Pancreas (tissue), 10 donors: ENCODE measurements at places on chromosomes 11 and 22. TPM values are rescaled to one million over a fixed set of nuclear protein-coding genes. Genes with fewer than 3 reads are reported as not detected.

The BIK gene
- polyA plus RNA-seq, result 4.5 TPM

The FAM111B gene
- 0.15 TPM for polyA plus RNA-seq

The OR6Q1 gene
- polyA plus RNA-seq, result not detected

DNA sequence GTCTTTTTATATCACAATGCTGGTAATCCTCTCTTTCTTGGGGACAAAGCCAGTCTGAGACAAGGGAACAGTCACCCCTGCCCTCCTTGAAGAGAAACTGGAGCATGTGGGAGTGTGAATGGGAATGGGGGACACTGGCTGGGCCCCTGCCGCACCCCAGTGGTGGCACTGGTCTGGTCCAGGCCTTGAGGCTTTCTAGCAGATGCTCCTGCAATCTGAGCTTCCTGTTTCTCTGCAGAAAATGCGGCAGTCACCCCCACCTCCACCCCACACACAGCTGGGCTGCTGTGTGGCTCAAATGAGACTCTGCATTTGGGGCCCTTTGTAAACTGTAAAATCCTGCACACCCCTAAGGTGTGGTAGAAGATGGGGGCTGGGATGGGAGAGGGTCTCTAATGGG lies 6.6 kb upstream of the MARK2 start:
- no peak overlapping the region for H3K4me3 ChIP-seq
- peaks cover under 1% of the 10 kb centered on the region for H3K4me1 ChIP-seq
- no peak overlapping the region for H3K27ac ChIP-seq
- no peak for DNase-seq

The KCNJ5 gene
- polyA plus RNA-seq, result 2.8 TPM

- H3K4me3 ChIP-seq, result peak overlapping the region; percentile 20
- no peak overlapping the region for H3K27ac ChIP-seq
- no peak for DNase-seq
Observed at GRCh38 chr22:32802237-32802765, 796 bp downstream of the TIMP3 start.

GRCh38 chr11:64878494-64879243 lies at the start of gene EHD1:
EHD1 (minus strand) TSS chr11:64878621; CDS start chr11:64878464, 157 bp downstream.
- DNase-seq, result peak; percentile 99
- H3K36me3 ChIP-seq, result no peaks in the 10 kb centered on the region
- peak within 1 kb of the TSS; percentile 97 for H3K4me3 ChIP-seq
- no peaks in the 10 kb centered on the region for H3K27me3 ChIP-seq
- H3K27ac ChIP-seq, result peak within 1 kb of the TSS; percentile 82

DNA sequence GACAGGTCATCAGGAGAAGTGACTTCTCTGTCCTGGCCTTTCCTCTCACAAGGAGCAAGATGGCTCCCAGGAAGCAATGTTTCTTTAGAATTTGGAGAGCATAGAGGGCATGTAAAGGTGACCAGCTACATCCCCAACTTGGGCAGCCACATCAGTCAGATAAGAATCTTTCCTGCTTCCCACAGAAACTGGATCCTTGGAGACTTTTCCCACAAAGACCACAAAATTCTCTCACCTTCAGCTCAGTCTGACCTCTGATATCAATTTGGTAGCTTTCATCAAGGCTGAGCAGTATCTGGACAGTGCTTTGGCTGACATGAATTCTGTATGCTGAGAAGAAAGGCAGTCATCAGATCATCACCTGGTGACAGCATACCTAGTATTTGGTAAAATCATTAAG lies 23.3 kb upstream of the LRRC32 start:
- H3K4me3 ChIP-seq, result no peak overlapping the region
- no peaks in the 10 kb centered on the region for H3K4me1 ChIP-seq
- H3K36me3 ChIP-seq, result no peaks in the 10 kb centered on the region
- H3K27me3 ChIP-seq, result no peaks in the 10 kb centered on the region
- no peak overlapping the region for H3K27ac ChIP-seq
- DNase-seq, result no peak

DNA sequence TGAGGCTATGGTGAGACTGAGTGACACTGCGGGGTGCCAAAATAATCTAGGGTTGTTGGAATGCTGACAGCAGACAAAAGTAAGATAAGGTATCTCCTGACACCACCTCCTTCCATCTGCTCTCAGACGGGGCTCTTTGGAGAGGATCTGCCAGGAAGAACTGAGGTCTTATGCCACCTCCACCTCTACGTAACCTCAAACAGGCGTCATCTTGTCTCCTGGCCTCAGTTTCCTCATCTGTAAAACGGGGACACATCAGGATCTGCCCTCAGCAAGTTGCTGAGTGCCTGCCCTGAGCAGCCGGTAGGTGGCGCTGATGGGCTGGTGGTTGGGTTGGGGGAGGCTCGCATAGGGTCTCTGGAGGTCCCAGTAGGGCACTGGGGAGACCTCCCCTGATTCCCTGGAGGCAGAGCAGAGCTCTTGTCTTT lies 1.7 kb upstream of the MYEOV start:
- H3K27me3 ChIP-seq, result no peaks in the 10 kb centered on the region
- H3K4me3 ChIP-seq, result no peak overlapping the region

The XRRA1 gene
- polyA plus RNA-seq, result 2.4 TPM

The OR4A16 gene
- polyA plus RNA-seq, result not detected

GRCh38 chr11:33953289-33953688 lies 61.4 kb upstream of the LMO2 start:
- no peaks in the 10 kb centered on the region for H3K4me1 ChIP-seq
- no peak for DNase-seq
- H3K4me3 ChIP-seq, result no peak overlapping the region
- H3K27me3 ChIP-seq, result no peaks in the 10 kb centered on the region

- H3K36me3 ChIP-seq, result no peaks in the 10 kb centered on the region
- no peaks in the 10 kb centered on the region for H3K27me3 ChIP-seq
- H3K4me3 ChIP-seq, result no peak overlapping the region
- peaks cover 8% of the 10 kb centered on the region for H3K4me1 ChIP-seq
Observed at GRCh38 chr11:86606836-86607481, 65.5 kb downstream of the ME3 start.

- no peaks in the 10 kb centered on the region for H3K27me3 ChIP-seq
- no peaks in the 10 kb centered on the region for H3K4me1 ChIP-seq
- no peaks in the 10 kb centered on the region for H3K36me3 ChIP-seq
- H3K27ac ChIP-seq, result no peak overlapping the region
Observed at GRCh38 chr11:80559942-80560341, 1119.1 kb upstream of the TENM4 start.

The HOATZ gene
- not detected for polyA plus RNA-seq

GRCh38 chr22:31148488-31148887 lies 8.2 kb upstream of the PLA2G3 start:
- no peak overlapping the region for H3K4me3 ChIP-seq
- no peaks in the 10 kb centered on the region for H3K36me3 ChIP-seq
- peak overlapping the region; percentile 22 for H3K27ac ChIP-seq
- no peaks in the 10 kb centered on the region for H3K27me3 ChIP-seq

GRCh38 chr11:115180272-115180671 lies 323.9 kb downstream of the CADM1 start:
- no peaks in the 10 kb centered on the region for H3K4me1 ChIP-seq
- H3K27me3 ChIP-seq, result no peaks in the 10 kb centered on the region
- no peak for DNase-seq
- no peak overlapping the region for H3K4me3 ChIP-seq
- H3K36me3 ChIP-seq, result no peaks in the 10 kb centered on the region

The RGL4 gene
- polyA plus RNA-seq, result 0.72 TPM

GRCh38 chr11:128924510-128925249 lies 18.0 kb downstream of the TP53AIP1 start:
- no peak for DNase-seq
- H3K27me3 ChIP-seq, result no peaks in the 10 kb centered on the region
- no peaks in the 10 kb centered on the region for H3K36me3 ChIP-seq
- no peaks in the 10 kb centered on the region for H3K4me1 ChIP-seq

- H3K36me3 ChIP-seq, result no peaks in the 10 kb centered on the region
- no peak for DNase-seq
- H3K27ac ChIP-seq, result no peak overlapping the region
Observed at GRCh38 chr22:27157666-27158370, 500.4 kb downstream of the MIAT start.

DNA sequence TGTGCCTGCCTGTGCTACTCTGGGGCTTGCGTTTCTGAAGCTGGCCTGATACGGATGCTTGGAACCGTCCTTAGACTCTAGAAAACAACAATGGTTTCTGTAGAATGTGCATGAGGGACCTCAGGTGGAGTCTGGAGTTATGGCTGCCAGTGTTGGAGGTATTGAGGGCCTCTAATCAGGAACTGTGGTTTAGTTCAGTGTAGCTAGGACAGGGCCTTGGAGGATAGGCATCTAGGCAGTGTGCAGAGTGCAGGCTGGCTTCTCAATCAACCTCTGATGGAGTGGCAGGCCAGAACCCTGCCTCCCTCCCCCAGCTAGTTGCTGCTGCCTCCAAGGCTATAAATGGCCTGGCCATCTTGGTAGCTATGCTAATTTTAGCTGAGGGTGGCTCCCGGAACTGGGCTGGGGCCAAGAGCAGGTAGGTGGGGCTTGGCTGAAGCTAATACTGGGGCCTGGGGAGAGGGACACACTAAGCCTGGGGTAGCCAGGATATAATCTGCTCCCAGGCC lies 4.0 kb downstream of the STIM1 start:
- H3K27me3 ChIP-seq, result no peaks in the 10 kb centered on the region
- peak; percentile 63 for DNase-seq
- no peak overlapping the region for H3K27ac ChIP-seq
- no peaks in the 10 kb centered on the region for H3K36me3 ChIP-seq
- H3K4me1 ChIP-seq, result peaks cover 37% of the 10 kb centered on the region

The KCNA4 gene
- polyA plus RNA-seq, result not detected

The ART1 gene
- not detected for polyA plus RNA-seq

DNA sequence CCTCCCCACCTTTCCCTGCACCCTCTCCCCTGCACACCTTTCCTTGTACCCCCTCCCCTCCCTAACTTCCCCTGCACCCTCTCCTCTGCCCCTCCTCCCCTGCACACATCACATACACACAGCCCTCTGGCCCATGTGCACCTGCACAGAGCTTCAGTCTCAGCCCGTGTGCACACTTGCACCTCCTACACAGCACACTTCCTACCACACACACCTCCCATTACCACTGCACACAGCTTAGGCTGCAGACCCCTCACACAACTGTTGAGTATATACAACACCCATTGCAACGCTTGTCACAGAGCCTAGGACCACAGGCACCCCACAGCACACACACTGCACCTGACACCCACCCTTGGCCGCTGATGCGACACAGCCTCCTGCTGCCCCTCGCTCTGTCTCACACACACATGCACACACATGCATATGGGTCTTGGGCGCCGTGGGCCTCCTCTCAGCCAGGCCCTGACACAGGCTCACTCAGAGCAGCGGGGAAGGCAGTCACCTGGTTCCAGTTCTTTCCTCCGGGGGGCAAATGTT lies 411 bp downstream of the SIGIRR start:
- no peak for DNase-seq
- H3K4me1 ChIP-seq, result no peaks in the 10 kb centered on the region
- no peaks in the 10 kb centered on the region for H3K36me3 ChIP-seq
- H3K27me3 ChIP-seq, result no peaks in the 10 kb centered on the region
- no peak overlapping the region for H3K4me3 ChIP-seq
- H3K27ac ChIP-seq, result no peak overlapping the region

DNA sequence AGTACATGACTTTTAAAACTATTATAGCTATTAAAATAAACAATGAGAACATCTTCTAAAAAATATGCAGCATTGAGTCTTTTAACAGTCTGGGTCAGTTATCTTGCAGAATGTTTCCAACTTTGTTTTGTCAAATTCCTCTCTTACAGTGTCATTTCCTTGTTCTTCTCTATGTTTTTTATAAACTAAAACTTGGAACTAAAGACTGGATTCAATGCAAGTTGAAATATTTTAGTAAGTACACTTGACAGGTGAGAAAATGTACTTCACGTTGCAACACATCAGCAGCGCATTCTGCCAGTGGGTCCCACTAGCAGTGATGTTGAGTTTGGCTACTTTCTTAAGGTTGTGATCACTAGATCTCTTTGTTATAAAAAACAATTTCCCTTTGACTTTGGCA lies 1407.6 kb upstream of the RAG2 start:
- H3K27me3 ChIP-seq, result no peaks in the 10 kb centered on the region
- H3K4me3 ChIP-seq, result no peak overlapping the region
- no peaks in the 10 kb centered on the region for H3K4me1 ChIP-seq
- DNase-seq, result no peak
- no peak overlapping the region for H3K27ac ChIP-seq
- no peaks in the 10 kb centered on the region for H3K36me3 ChIP-seq
